ENCODE measurements at places on chromosomes 7 and 10.

GRCh38 chr10:73228247-73228646 is 18.8 kb downstream of the DNAJC9 start:
- DNase-seq = no peak

- DNase-seq = no peak
Measured at GRCh38 chr7:90777465-90777864, 181.3 kb downstream of the CDK14 start.

GRCh38 chr7:967361-968082 is 7.8 kb downstream of the COX19 start:
- no peak for DNase-seq

- no peak for DNase-seq
Measured at GRCh38 chr7:79513261-79513660, 59.8 kb upstream of the MAGI2 start.

- DNase-seq = no peak
Measured at GRCh38 chr7:2724453-2725177, 36.6 kb downstream of the AMZ1 start.

DNA sequence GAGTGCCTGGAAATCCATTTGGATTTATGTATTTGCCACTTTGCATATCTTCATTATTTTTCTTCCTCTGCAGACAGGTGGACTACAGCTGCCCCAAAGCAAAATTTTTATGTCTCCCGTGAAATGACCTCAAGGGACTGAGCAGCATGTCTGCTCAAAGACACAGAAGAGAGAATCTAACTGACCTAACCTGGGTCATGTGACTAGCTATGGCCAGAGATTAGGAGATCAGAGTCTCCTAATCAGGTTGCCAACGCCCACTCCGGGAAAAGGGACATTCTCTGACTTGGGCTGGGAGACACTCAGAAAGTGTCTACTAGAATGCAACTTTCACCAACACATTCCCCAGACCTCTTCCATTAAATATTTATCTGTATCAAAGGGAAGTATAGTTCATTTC is 2.5 kb upstream of the BAMBI start:
- no peak for DNase-seq

GRCh38 chr7:136009488-136010079 is 32.4 kb upstream of the MTPN start:
- no peak for DNase-seq

DNA sequence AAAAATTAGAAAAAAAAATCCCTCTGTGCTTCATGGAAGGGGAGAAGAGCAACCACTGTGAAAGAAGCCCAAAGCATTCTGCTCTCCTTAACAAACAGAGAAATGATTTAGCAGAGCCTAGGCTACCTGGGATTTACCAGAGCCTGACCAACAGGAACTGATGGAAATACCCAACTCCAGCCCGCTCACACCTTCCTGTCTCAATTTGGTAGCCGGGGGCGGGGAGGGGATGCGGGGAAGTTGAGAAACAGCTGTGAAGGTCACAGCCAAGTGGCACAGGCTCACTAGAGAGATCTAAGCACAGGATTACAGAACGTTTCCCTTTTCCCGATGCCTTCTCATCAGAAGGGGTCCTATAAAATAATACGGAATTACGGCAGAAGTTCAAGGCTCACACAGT is 17.6 kb downstream of the RSU1 start:
- DNase-seq = no peak

GRCh38 chr7:45220846-45221618 is 63.4 kb downstream of the RAMP3 start:
- no peak for DNase-seq

GRCh38 chr7:158073845-158074840 is 513.5 kb downstream of the PTPRN2 start:
- DNase-seq = no peak

- DNase-seq = no peak
Measured at GRCh38 chr10:78577712-78578111, 491.1 kb upstream of the ZMIZ1 start.

DNA sequence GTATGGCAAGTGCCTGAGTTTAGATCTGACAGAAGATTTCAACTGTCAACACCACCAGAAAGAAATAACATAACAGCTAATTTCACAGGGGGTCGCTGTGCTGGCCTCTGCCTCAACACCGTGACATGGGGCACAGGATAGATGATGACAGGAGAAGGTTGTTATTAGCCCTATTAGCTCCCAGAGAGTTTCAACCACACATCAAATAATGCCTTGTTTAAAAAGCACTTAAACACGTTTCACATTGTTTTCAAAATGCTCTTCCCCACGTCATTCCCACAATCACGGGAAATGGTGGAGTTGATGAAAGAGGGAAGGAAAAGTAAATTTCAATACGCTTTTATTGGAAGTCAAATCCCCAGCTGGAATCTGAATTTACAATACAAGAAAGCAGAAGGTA is 184.7 kb downstream of the MAGI2 start:
- DNase-seq = no peak
